Liver (tissue), 10 donors: ENCODE measurements at places on chromosomes 3 and 15. TPM values are rescaled to one million over a fixed set of nuclear protein-coding genes. Genes with fewer than 3 reads are reported as not detected.
A peak's percentile ranks its signal among the peaks of the same experiment; 100 is the strongest.

GRCh38 chr15:41486286-41486685 is 7.4 kb upstream of the ITPKA start:
- no peak for DNase-seq

DNA sequence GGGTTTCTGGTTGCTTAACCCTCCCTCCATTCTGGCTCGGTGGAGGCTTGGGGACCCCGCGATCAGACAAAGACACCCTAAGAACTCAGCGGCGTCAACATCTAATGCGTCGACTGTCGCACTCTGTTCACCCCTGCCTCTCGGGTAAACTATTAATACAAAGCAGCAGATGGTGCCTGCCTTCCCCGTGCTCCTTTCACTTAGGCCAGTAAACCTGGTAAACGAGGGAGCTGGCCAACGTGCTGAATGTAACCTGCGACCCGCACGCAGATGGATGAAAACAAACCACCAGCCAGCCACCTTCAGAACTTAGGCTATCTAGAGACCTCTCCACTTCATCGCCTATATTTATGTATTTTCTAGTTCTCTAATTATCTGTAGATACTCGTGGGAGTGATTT is 848 bp upstream of the CADPS start:
- peak; percentile 50 for DNase-seq

DNA sequence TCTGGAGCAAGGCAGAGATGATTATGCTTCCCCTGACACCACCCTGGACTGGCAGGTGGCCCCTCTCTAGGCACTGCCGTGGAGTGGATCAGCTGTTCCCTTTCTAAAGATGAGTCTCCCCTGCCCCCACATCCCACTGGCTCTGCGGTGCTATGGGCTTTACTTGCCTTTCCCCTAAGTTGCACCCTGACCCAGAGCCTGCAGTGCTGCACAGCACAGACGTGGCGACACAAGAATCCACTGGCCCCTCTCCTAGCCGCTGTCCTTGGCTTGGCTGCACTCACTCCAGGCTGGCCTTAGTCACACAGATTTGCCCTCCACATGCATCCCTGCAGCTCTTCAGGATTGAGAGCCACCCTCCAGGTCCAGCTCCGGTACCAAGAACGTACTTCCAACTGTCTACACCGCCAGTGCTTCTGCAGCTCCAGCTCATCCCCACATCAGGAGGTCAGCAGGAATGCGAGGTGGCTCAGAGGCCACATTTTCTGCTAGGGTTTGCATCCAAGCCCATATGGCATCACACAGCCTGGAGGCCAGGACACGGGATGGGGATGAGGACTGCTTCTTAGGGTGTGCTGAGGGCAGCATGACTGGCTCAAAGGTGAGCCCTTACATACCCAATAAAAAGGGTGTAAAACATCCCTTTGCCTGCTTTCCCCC is 82.4 kb upstream of the RASGRF1 start:
- no peak for DNase-seq

DNA sequence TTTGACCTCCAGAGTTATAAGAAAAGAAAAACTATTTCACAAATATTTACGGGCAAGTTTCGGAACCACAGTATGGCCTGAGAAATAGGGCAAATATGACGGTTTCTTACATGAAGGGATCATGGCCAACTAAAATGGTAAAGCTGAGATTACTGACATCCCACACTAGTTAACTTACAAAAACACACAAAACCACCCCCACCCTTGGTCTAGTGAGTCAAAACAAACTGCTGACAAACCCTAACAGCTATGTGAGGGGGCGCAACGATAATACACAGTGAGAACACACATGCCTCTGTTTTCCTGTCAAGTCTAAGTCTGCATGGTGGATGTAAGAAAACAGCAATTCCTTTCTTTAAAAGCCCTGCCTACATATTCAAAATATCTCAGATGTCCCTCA is 32.3 kb downstream of the CBLB start:
- DNase-seq = no peak

Gene PCLAF
- total RNA-seq = 1.4 TPM

- DNase-seq = no peak
These were observed 12.2 kb upstream of the SNRPA1 start for GRCh38 chr15:101307048-101307896.

Gene IGSF10
- 1.6 TPM for total RNA-seq

Gene OIP5
- 0.17 TPM for total RNA-seq

DNA sequence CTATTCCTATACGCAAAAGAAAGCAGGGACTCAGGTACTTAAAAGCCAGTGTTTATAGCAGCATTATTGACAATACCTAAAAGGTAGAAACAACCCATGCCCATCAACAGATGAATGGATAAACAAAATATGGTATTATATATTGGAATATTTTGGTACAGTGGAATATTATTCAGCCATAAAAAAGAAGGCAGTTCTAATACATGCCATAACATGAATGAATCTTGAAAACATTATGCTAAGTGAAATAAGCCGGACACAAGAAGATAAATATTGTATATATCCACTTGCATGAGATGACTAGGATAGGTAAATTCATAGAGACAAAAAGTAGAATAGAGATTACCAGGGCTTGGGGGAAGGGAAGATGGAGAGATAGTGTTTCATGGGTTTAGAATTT is 9.2 kb downstream of the FNDC3B start:
- no peak for DNase-seq

DNA sequence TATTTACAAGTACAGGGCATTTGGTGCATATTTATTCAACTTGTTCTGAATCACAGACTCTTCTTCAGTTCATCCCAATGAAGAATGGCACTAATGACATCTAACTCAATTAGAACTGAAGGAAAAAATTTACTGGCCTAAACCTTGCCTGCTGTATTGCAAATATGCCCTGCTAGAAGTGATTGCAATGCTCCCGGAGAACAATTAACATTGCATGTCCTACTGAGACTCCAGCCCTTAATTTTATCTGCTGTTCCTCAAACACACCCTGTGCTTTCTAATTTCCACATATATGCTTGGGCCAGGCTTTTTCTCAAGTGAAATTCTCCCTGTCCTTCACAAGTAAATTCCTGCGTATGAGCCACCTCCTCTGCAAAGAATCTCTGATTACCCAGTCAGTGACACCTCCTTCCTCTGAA is 8.3 kb downstream of the ACKR4 start:
- DNase-seq = no peak

Gene C3orf49
- total RNA-seq = not detected

DNA sequence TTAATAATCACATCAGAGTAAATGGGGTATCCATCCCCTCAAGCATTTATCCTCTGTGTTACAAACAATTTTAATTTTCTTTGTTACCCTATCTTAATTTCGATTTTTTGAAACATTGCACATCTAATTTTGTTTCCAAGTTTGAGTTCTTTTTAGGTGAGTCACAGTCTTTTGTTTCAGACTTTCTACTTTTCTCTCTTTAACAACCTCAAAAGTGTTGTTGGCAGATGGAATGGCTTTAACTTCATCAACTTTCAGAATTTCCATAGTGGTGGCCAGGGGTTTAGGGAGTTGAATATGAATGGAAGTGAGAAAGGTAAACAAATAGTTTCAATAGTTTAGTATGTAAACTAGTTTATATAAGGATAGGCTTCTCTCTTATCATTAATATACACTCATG is 223.0 kb upstream of the MLF1 start:
- DNase-seq = no peak

- DNase-seq = no peak
These were observed 29.6 kb downstream of the DCLK3 start for GRCh38 chr3:36734742-36735141.

DNA sequence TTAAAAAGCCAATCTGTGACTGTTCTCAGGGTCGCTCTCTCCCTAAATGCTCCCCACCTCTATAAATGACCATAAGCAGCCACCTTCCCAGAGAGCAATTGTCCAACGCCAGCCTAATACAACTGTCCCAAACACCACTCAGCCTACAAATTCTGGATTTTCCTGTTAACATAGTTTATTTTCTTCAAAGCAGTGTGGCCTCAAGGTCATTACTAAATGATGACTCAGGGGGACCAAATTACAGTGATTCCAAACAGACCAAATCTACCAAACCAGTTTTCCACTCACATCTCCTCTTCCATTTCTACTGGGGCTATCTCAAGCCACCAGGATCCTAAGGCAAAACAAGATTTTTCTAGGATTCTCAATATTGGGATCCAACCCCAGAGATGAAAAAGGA is 22.5 kb downstream of the HEXA start:
- no peak for DNase-seq

GRCh38 chr15:94130504-94130903 is 100.9 kb upstream of the MCTP2 start:
- no peak for DNase-seq

Gene NRROS
- 9.2 TPM for total RNA-seq

DNA sequence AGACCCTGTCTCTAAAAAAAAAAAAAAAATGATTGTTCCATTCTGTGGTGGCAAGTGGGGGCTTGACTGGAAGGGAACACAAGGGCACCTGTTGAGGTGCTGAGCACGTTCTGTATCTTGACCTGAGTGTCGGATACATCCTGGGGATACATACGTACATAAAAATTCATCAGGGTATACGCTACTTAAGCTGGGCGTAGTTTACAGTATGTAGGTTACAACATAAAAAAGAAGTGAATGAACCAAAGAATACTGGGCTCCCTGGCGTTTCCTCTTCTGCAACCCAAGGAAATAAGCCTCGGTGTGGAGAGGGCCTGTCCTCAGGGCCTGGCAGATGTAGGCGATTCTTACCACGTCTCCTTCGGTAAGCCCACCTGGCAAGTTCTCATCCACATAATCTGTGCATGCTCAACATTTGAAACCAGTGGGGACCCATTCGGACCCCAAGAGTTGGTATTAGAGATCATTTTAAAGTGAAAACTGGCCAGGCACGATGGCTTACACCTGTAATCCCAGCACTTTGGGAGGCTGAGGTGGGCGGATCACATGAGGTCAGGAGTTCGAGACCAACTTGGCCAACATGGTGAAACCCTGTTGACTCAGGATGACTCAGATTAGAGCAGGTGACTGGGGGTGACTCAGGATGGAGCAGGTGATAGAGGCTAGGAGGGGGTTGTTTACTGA is 5.1 kb upstream of the MUC20 start:
- no peak for DNase-seq

DNA sequence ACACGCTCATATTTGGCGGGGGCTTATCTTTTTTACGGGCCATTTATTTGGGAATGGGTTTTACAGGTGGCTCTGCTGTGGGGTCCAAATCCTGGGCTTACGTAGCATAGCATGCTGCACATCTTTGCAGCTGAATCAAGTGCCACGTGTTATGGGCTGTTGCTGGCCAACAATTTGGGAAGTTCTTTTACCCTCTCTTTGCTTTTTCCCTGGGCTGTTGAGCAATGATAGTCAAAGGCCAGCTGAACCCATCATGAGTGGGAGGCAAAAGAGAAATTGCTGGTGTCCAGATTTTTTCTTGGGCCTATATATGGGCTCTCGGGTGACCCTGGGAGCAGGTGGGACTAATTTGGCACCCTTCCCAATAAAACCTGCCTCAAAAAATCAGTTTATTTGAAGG is 209.3 kb upstream of the SATB1 start:
- DNase-seq = no peak

Gene CAND2
- 1.0 TPM for total RNA-seq

- peak; percentile 37 for DNase-seq
These were observed 60.5 kb downstream of the CERS3 start for GRCh38 chr15:100468285-100468684.

DNA sequence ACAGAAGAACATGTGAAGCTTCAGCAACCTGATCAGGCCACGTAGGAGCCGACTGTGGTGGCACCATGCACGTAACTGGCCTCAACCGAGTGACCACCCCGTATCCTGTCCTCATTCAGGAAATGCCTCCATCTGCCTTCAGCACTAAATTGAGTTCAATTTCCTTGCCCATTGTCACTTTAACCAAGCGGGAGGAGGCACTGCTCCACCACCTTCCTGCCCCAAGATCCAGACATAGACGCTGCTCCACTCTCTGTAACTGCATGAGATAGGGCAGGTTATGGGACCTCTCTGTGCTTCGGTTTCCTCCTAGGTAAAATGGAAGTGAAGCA is 80.1 kb upstream of the POMGNT2 start:
- no peak for DNase-seq

DNA sequence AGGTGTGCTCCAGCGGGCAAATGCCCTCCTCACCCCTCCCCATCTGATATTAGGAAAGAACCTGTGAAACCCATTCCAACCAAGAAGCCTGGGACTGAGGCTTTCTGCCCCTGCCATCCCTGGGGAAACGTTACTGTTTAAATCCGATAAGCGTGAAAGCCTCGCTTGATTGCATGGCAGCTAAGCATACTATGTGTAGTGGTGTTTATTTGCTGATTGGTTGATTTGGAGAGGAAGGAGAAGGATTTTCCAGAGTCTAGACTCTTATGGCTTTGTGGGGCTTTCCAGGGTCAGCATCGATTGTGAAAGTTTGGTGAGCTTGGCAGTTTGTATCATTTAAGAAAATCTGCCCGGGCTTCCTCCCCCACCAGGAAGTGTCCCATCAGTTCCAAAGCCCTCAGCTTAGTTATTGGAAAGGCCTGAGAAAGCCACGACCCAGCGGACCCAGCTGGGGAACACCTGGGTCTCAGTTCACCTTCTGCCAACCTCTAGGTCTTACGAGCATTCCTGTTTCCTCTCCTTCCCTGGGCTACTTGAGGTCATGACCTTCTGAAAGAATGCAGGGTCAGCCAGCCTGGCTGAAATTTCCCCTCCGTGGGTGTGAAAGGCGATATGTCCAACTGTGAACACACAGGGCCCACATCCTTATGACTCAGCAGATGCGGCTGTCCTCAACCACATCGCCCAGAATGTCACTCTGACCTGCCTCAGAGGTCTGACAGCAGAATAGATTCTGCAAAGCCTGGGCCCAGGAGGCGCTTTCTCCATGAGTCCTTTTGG is 62.8 kb upstream of the HERC1 start:
- DNase-seq = no peak

Gene INTS14
- 16.8 TPM for total RNA-seq

DNA sequence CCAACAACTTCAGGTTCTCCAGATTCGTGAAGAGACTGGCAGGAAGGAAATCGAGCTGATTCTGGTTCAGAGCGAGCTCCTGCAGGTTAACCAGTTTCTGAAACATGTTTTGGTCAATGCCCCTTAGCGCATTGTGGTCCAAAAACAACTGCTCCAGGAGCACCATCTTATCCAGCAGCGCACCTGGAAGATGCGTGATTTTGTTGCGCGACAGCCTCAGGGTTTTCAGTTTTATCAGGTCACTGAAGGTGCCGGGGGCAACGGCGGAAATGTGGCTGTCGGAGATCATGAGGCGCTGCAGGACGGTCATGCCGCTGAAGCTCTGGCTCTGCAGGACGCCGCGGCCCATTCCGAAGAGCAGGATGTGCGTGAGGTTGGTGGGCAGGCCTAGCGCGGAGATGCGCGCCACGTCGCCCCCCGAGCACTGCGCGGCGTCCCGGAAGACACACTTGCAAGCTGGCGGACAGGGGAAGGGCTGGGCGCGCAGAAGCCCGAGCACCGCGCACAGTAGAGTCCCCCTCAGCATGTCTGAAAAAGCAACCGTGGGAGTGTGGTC is 1.2 kb downstream of the GP5 start:
- DNase-seq = no peak

- no peak for DNase-seq
These were observed 881.0 kb downstream of the OTOL1 start for GRCh38 chr3:162377608-162378007.

Gene FBXW12
- not detected for total RNA-seq

Gene IQCH
- total RNA-seq = 0.65 TPM
